ENCODE measurements at places on chromosomes 4 and X. TPM values are rescaled to one million over a fixed set of nuclear protein-coding genes. Genes with fewer than 3 reads are reported as not detected.

- DNase-seq = no peak
Observed at GRCh38 chr4:118904935-118905334, 16.3 kb downstream of the SYNPO2 start.

DNA sequence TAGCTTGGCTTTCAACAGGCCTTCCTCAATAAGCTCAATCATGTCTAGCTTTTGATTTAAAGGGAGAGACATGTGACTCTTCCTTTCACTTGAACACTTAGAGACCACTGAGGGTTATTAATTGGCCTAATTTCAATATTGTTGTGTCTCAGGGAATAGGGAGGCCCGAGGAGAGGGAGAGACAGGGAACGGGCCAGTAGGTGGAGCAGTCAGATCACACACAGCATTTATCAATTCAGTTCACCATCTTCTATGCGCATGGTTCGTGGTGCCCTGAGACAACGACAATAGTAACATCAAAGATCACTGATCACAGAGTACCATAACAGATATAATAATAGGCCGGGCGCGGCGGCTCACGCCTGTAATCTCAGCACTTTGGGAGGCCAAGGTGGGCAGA, 17.8 kb downstream of the ZNF81 start:
- DNase-seq = peak; percentile 22

GRCh38 chrX:19046343-19047215, 62.7 kb upstream of the PHKA2 start:
- no peak for DNase-seq

Gene RWDD4
- total RNA-seq = 26.4 TPM

Gene GAGE12E
- total RNA-seq = not detected

Gene TMEM156
- 29.4 TPM for total RNA-seq
